Activated naive CD8-positive, alpha-beta T cell treated with anti-CD3 and anti-CD28 coated beads, Interleukin-2, amount 10 ng/mL, durations not matched to agents 7 days and 5 days (primary cell): ENCODE measurements at places on chromosomes 16 and 17. TPM values are rescaled to one million over a fixed set of nuclear protein-coding genes. Genes with fewer than 3 reads are reported as not detected.

Gene NKD1
- total RNA-seq = 1.1 TPM

Gene KRT33A
- total RNA-seq = not detected

Gene AATK
- 1.2 TPM for total RNA-seq

Gene SHMT1
- 45.4 TPM for total RNA-seq

Gene ITGAL
- 662 TPM for total RNA-seq

Gene CD300E
- total RNA-seq = not detected

Gene TMEM114
- not detected for total RNA-seq

Gene CCL17
- total RNA-seq = not detected

Gene OR3A2
- 3.9 TPM for total RNA-seq

Gene KRT34
- total RNA-seq = not detected

Gene SLC16A11
- total RNA-seq = 1.7 TPM

Gene WFIKKN1
- total RNA-seq = 0.47 TPM

Gene CHRNE
- total RNA-seq = 0.65 TPM

Gene C16orf92
- total RNA-seq = not detected

Gene STH
- not detected for total RNA-seq

Gene FBXW10
- total RNA-seq = not detected

Gene PPY
- not detected for total RNA-seq

Gene HOXB1
- total RNA-seq = not detected

Gene RCVRN
- total RNA-seq = not detected

Gene CDK5R1
- 8.4 TPM for total RNA-seq

Gene AGRP
- total RNA-seq = not detected
